ENCODE measurements at places on chromosomes 3 and 15.

- H3K4me1 ChIP-seq = peaks cover 9% of the 10 kb centered on the region
- no peaks in the 10 kb centered on the region for H3K27me3 ChIP-seq
- H3K27ac ChIP-seq = no peak overlapping the region
- peaks cover 3% of the 10 kb centered on the region for H3K36me3 ChIP-seq
- no peak for DNase-seq
Measured at GRCh38 chr3:65607101-65607500, 431.6 kb downstream of the MAGI1 start.

DNA sequence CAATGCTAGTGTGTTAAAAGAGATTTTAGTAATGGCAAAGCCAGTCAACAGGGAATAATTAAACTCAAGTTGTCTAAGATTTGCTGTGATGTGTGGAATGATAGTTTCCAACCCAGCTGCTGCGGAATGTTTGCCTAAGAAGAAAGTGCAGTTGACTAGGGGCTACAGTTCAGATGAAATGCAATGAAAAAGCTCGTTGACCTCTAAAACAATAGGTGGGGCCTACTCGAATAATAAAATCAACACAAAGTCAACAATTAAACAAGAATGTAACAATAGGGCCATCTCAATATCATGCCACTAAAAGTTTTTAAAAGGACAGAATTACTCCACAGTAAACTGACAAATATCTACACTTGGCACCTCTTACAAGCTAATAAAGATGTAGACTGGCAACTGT lies 484.2 kb downstream of the MECOM start:
- no peak overlapping the region for H3K4me3 ChIP-seq
- peaks cover 21% of the 10 kb centered on the region for H3K4me1 ChIP-seq
- no peaks in the 10 kb centered on the region for H3K27me3 ChIP-seq
- no peak for DNase-seq
- H3K36me3 ChIP-seq = no peaks in the 10 kb centered on the region

DNA sequence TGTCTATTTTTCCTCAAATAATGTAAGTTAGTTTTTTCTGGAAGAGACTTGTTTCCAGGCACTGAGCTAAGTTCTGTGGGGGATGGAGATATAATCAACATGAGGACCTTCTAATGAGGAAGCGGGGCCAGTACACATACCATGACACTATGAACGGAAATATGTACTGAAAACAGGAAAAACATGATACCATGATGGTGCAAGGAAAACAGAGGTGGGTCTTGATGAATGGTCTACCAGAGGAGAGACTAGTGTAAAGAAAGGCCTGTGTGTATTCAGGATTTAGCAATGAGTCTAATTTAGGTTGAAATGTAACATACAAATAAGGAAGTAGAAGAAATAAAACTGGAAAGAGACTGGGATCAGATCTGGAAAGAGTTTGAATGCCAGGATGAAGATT lies 38.9 kb upstream of the TPRG1 start:
- peaks cover 15% of the 10 kb centered on the region for H3K4me1 ChIP-seq
- DNase-seq = no peak
- H3K27me3 ChIP-seq = no peaks in the 10 kb centered on the region
- no peaks in the 10 kb centered on the region for H3K36me3 ChIP-seq
- no peak overlapping the region for H3K4me3 ChIP-seq

- no peak overlapping the region for H3K4me3 ChIP-seq
- no peaks in the 10 kb centered on the region for H3K4me1 ChIP-seq
- no peak overlapping the region for H3K27ac ChIP-seq
- peaks cover 54% of the 10 kb centered on the region for H3K27me3 ChIP-seq
Measured at GRCh38 chr3:377158-377561, 180.6 kb downstream of the CHL1 start.

- peaks cover 19% of the 10 kb centered on the region for H3K36me3 ChIP-seq
- peaks cover 12% of the 10 kb centered on the region for H3K4me1 ChIP-seq
- DNase-seq = no peak
- no peak overlapping the region for H3K27ac ChIP-seq
- H3K4me3 ChIP-seq = no peak overlapping the region
- H3K27me3 ChIP-seq = no peaks in the 10 kb centered on the region
Measured at GRCh38 chr3:18378218-18378617, 46.9 kb downstream of the SATB1 start.

DNA sequence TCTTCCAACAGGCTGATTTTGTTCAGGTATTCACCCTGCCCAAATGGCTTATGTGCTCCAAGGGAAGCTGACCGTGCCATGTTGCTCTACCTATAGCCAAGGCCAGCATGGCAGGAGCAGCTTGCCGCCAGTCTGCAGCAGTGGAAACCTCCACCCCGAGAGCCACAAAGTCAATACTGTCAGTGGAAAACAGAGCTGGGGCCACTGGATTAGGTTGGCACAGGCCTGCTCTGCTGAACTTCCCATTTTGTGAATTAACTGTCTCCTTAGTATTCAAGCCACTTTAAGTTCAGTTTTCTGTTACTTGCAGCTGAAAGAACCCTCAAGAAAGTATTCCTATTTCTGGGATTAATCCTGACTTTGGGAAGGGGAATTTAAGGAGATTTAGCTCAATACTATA lies 63.8 kb upstream of the XCR1 start:
- H3K27ac ChIP-seq = no peak overlapping the region
- H3K36me3 ChIP-seq = no peaks in the 10 kb centered on the region
- no peaks in the 10 kb centered on the region for H3K4me1 ChIP-seq

DNA sequence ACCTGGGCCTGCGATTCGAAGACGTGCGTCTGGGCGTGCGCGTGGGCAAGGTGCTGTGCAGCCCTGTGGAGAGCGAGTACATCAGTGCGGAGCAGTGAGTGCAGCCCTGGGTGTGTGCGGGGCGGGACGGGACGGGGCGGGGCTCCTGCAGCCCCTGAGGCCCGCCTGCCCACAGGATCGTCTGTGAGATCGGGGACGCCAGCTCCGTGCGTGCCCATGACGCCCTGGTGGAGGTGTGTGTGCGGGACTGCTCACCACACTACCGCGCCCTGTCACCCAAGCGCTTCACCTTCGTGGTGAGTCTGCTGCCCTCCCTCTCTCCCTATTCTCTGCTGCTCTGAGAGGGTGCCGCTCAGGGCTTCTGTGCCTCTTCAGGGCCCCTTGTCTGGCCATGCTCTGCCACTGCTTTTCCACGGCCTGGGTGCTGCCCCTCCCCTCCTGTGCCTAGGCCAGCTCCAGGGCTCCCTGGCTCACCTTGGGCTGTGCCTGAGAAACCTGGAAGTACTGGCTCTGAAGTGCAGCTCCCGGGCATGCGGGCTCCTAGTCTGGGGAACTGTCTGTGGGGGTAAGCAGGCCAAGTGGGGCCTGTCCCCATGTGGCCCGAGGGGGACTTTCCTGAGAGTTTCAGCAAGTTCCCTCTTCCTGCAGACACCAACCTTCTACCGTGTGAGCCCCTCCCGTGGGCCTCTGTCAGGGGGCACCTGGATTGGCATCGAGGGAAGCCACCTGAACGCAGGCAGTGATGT lies 31.8 kb downstream of the PLXNA1 start:
- DNase-seq = no peak
- no peak overlapping the region for H3K4me3 ChIP-seq
- peaks cover 8% of the 10 kb centered on the region for H3K4me1 ChIP-seq
- H3K27me3 ChIP-seq = no peaks in the 10 kb centered on the region
- H3K36me3 ChIP-seq = peaks cover 13% of the 10 kb centered on the region
- H3K27ac ChIP-seq = no peak overlapping the region

GRCh38 chr3:134839422-134839821 lies 44.4 kb downstream of the EPHB1 start:
- no peak overlapping the region for H3K4me3 ChIP-seq
- H3K4me1 ChIP-seq = no peaks in the 10 kb centered on the region
- H3K36me3 ChIP-seq = no peaks in the 10 kb centered on the region
- no peak overlapping the region for H3K27ac ChIP-seq

DNA sequence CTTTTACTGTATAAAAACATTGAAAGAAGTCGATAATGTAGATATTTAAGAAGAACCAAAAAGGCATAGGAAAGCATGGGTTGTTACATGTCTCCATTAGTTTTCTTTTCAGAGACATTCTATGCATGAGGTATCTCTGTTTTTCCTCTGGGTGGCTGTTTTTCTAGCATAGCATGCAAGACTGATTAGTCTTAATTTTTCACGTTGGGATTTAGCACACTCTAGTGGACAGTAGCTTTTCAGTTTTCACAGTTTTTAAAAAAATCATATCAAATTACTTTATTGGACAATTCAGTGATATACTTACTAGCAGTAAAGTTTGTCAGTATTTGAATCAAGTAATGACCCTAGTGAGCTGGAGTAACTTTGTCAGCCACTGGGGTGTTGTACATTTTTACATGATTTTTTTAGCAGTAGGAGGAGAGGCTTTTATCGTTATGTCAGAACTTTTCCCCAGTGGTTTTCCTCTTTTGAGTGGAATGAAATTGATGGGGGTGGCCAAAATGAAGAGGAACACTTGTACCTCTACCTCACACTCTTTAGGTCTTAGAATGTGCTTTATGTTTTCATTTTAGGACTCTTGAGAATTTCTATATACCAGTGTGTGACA lies 57.2 kb downstream of the SEC22A start:
- H3K4me1 ChIP-seq = peaks cover 6% of the 10 kb centered on the region
- DNase-seq = no peak
- no peaks in the 10 kb centered on the region for H3K27me3 ChIP-seq
- no peak overlapping the region for H3K4me3 ChIP-seq

- H3K27me3 ChIP-seq = no peaks in the 10 kb centered on the region
- H3K27ac ChIP-seq = no peak overlapping the region
- peaks cover 2% of the 10 kb centered on the region for H3K36me3 ChIP-seq
Measured at GRCh38 chr3:99939876-99940275, 122.2 kb downstream of the CMSS1 start.

GRCh38 chr3:12838179-12838965 lies 3.0 kb downstream of the RPL32 start:
- H3K4me3 ChIP-seq = peak overlapping the region; percentile 100
- peaks cover 37% of the 10 kb centered on the region for H3K4me1 ChIP-seq
- peak overlapping the region; percentile 62 for H3K27ac ChIP-seq
- no peaks in the 10 kb centered on the region for H3K27me3 ChIP-seq
- DNase-seq = no peak
- peaks cover 35% of the 10 kb centered on the region for H3K36me3 ChIP-seq

DNA sequence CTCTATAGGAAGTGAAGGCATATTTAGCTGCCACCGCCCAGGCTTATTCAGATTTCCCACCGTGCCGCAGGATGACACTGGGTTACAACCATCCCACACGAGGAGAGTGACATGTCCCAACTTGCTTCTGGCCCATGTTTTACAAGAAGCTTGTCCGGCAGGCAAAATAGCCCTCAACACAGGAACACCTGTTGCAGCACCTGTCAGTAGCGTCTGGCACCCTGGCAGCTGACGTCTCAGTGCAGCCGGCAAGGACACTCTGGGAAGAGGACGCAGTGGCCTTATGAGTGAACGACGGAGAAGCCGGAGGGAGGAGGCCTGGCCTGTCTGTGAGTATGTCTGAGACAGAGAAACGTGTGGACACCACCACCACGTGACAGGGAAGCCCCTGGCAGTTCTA lies 32.1 kb downstream of the FAM174B start:
- no peak overlapping the region for H3K27ac ChIP-seq
- peaks cover 11% of the 10 kb centered on the region for H3K36me3 ChIP-seq
- peaks cover 31% of the 10 kb centered on the region for H3K4me1 ChIP-seq
- no peak overlapping the region for H3K4me3 ChIP-seq
- DNase-seq = no peak

- DNase-seq = no peak
- H3K27me3 ChIP-seq = peaks cover 51% of the 10 kb centered on the region
- H3K4me3 ChIP-seq = peak overlapping the region; percentile 63
- H3K36me3 ChIP-seq = peaks cover 5% of the 10 kb centered on the region
- peaks cover 11% of the 10 kb centered on the region for H3K4me1 ChIP-seq
Measured at GRCh38 chr15:100373120-100373896, 31.5 kb upstream of the ADAMTS17 start.

- no peak overlapping the region for H3K4me3 ChIP-seq
- H3K36me3 ChIP-seq = peaks cover 2% of the 10 kb centered on the region
Measured at GRCh38 chr3:79490165-79491028, 277.4 kb downstream of the ROBO1 start.

DNA sequence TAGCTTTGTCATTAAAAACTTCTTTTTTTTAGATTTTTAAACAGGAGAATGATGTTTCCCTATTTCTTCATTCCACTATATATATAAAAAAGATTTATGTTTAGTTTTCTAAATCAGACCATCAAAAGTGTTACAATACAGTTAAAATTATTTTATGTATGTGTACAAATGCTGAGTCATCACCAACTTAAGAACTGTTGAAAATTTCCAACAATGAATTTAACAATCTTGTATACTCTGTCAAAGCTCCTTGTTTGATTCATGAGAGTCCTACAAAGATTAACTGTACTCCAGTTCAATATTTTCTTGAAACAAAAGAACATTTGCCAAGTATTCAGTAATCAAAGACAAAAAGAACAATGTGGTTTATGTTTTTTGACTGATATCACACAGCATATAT lies 82.0 kb downstream of the POLQ start:
- no peak overlapping the region for H3K27ac ChIP-seq
- H3K4me1 ChIP-seq = no peaks in the 10 kb centered on the region
- peaks cover 22% of the 10 kb centered on the region for H3K36me3 ChIP-seq
- H3K4me3 ChIP-seq = no peak overlapping the region
- DNase-seq = no peak

DNA sequence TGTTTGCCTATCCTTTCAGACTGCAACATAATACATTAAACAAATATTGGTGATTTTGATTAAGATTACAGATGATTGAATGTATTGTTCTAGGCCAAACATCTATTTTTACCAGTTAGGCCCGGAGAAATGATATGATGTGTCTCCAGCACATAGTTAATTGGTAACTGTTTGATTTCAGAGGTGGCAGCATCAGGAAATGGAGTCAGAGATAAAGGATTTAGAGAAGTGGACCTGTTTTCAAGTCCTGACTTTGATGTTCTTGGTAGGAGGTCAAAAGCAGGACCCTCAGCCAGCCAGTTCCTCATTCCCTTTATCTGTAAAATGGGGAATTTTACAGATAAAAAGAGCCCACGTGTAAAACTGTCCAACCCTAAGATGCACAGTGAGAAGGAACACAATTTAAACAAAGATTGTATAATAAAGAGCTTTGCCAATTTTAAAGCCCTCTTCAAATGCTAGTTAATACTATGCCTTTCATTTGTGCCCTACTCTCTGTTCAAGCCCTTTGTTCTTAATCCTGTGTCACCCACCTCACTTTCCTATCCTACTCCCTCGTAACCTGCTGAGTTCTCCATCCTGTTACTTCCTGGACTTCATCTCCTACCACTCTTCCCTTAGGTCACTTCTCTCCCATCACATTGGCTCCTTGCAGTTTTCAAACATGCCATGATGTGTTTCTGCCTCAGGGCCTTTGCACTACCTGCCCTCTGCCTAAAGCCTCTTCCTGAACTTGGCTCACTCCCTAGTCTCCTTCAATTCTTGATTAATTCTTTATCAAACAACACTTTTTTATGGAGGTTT lies 2.5 kb downstream of the TMEM212 start:
- no peaks in the 10 kb centered on the region for H3K36me3 ChIP-seq
- H3K4me1 ChIP-seq = peaks cover 28% of the 10 kb centered on the region
- H3K27ac ChIP-seq = no peak overlapping the region
- no peak for DNase-seq
- no peaks in the 10 kb centered on the region for H3K27me3 ChIP-seq

All from mesothelial cell of epicardium (in vitro differentiated cells).